Naive thymus-derived CD4-positive, alpha-beta T cell (primary cell): ENCODE measurements at places on chromosomes 12 and 14.

DNA sequence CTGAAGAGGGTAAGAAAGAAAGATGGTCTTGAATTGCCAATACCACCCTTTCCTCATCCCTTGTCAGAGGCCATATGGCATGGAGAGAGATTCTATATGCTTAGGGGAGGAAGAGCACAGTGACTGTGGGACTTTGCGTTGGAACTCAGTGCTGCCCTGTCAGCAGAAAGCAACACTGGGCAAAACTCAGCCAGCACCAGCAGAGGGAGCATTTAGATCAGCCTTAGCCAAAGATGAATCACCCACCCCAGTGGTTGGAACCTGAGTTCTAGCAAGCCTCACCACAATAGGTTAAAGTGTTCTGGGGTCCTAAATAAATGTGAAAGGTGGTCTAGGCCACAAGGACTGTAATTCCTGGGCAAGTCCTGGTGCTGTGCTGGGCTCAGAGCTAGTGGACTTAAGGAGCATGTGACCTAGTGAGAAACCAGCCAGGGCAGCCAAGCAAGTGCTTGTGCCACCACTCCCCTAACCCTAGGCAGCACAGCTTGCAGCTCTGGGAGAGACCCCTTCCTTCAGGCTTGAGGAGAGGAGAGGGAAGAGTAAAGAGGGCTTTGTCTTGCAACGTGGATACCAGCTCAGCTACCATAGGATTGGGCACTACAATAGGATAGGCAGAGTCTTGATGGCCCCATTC is 11.4 kb upstream of the BCAT1 start:
- no peak for DNase-seq

DNA sequence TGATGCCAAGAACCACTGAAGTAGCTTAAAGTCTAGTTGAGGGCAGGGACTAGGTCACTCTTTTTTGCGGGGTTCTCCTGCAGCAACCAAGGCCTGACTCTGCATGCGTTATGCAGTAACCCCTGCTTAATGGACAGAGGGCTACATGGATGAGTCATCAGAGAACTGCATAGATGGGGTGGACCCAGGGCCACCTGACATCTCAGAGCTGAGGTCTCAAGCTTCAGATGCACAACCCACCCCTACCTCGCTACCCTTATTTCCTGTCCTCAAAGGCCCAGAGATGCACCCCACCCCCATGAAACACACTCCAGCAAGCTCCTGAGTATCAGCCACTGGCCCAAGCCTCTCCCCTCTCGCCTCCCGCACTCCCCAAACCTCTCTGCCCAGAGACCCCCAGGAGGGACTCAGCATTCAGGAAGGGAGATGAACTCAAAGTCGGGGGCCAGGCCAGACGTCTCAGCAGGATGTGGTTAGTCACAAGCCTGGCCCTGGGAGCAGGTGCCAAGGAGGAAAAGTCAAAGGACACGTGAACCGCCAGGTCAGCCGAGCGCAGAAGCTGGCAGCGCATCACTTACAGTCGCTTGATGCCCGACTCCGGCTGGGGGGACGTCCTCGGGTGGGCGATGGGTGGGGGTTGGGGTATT is 25.8 kb downstream of the SNRNP35 start:
- DNase-seq: peak; percentile 6

GRCh38 chr12:96472384-96472783 is 17.0 kb upstream of the CFAP54 start:
- DNase-seq: no peak

- peak; percentile 78 for DNase-seq
Observed at GRCh38 chr12:11486623-11487444, 91.5 kb upstream of the PRB2 start.

DNA sequence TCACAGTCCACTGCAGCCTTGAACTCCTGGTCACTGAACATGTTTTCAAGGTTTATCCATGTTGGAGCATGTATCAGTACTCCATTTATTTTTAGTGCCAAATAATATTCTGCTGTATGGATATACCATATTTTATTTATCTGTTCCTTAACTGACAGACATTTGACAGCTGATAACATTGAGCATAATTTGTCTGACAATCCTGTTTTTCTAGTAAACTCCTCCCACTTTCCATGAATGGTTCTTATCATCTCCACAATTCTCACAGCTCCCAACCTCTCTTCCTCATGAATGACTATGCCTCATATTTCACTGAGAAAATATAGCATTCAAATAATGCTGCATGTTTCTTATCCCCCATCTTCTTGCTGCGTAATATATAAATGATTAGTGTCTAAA is 33.3 kb downstream of the COCH start:
- no peak for DNase-seq

DNA sequence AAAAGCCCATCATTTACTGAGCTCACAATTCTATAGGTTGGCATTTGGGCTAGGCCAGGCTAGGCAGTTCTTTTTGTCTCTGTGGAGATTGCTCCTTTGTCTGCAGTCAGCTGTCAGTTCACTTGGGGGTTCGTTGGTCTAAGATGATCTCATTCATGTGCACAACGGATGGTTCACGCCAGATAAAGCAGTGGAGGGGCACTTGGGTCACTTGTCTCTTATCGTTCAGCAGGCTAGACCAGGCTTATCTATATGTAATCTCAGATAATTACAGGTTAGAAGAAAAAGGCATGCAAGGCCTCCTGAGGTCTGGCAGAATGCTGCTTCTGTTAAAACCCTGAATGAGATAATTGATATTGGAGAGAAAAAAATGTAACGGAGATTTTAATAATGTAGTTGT is 119.0 kb upstream of the ATP2B1 start:
- DNase-seq: no peak

GRCh38 chr12:127396734-127397133 is 870.2 kb upstream of the TMEM132C start:
- no peak for DNase-seq

DNA sequence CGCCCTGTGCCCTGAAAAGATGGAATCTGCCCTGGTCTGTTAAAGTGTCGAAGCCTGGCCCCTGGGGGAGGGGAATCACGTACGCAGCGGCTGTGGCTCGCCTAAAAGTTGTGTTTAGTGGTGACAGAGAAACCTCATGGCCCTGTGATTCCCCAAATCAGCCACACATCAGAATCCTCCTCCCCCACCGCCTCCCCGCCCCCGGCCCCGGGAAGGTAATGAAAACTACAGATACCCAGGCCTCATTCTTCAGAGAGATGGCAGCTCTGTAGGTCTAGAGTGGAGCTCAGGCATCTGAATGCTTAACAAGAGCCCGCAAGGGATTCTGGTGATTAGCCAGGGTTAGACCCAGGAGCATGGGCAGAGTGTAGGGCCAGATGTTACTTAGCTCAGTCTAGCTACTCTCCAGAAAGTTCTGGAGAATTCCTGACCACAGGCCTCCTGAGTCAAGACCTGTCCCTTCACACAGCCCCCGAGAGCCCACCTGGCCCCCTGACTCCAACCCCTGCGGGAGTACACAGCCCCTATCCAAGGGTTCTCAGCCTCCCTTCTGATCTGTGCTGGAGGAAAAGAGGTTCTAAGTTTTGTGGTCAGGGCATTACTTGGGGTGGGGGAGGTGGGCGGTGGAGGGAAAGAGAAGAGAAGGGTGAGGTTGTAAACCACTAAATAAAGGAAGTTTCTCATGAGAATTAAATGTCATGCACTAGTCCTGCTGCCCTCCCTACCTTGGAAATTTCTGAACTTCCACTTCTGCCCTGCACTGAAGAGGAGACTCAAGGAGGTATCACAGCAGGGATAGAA is 114.8 kb downstream of the PLXNC1 start:
- DNase-seq: peak; percentile 54

- DNase-seq: no peak
Observed at GRCh38 chr12:21938879-21939278, 2.3 kb downstream of the ABCC9 start.

GRCh38 chr12:89319606-89320005 is 32.7 kb downstream of the DUSP6 start:
- no peak for DNase-seq

GRCh38 chr12:15209782-15210181 is 11.4 kb downstream of the RERG start:
- no peak for DNase-seq

- DNase-seq: no peak
Observed at GRCh38 chr12:73867147-73867546, 670.5 kb upstream of the ATXN7L3B start.

DNA sequence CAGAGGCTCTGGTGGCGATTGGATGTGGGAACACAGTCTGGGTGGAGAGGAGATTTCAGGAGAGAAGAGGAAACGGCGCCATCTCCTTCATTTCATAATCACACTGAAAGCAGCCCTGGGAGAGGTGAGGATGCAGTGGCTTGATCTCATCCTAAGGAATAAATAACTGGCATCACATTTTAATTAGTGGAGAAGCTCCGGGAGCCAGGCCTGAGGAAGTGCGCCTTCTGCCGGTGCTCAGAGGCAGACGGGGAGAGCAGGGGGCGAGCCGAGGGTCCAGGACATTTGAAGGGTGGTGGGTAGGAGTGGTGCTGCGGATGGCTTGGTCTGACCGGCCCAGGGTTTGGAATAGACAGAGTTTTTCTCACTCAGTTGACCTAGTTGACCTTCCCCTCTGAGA is 265.0 kb downstream of the CACNA1C start:
- DNase-seq: no peak

DNA sequence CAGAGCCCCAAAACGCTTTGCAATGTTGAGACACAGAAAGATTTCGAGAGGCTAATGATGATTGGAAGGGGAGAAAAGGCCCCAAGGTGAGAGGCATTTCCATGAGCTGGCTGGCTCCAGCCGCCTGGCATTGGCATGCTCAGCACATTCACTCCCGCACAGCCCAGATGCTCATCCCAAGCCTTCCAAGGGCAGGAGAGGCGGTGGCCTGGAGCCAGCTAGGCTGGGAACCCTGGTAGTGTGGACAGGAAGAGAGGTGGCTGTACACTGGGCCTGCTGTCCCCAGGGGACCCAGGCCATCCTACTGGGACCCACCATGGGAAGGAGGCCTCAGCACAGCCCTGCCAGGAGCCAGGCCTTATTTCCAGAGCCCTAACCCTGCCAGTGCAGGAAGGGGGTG is 72.2 kb downstream of the SPTB start:
- DNase-seq: no peak

DNA sequence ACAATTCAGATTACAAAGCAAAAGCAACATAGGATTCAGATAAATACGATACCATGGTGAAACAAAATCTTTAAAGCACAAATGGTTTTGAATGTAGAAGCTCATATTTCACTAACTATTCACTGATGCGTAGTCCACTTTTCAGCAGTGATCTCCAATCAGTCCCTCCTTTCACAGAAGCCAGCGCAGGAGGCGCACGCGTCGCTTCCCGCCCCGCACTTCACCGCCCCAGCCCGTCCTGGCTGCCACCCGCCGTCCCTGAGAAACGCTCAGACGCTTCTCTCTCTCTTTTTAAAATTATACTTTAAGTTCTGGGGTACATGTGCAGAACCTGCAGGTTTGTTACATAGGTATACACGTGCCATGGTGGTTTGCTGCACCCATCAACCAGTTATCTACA is 19.8 kb upstream of the CHFR start:
- DNase-seq: no peak

DNA sequence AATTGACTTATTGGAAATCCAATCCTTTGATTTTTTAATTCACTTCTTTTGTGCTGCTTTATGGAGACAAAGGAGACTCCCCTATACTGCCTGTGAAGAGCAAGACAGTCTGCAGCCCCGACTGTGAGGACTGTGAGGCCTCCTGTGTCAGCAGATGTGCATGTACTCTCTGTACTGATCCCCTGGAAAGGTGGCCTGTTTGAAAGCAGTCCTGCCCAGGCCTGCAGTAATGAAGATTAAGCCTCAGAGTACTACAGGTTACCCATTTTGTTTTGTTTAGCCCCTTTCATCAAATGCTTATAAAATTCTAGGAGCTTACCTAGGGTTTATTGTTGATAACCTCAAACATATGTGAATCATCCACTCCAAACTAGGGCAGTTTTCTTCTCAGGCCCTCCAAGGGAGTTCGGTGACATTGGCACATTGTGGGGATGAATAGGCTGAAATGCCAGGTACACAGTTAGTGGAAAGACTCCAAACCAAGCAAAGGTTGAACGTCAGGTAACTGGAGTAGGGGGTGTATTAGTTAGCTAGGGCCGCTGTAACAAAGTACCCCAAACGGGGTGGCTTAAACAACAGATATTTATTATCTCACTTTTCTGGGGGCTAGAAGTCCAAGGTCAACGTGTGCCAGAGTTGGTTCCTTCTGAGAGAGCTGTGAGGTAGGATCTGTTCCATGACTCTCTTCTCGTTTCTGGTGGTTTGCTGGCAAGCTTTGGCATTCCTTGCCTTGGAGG is 208.7 kb upstream of the BCL2L14 start:
- DNase-seq: no peak

- DNase-seq: no peak
Observed at GRCh38 chr12:31773223-31773750, 44.5 kb upstream of the AMN1 start.

DNA sequence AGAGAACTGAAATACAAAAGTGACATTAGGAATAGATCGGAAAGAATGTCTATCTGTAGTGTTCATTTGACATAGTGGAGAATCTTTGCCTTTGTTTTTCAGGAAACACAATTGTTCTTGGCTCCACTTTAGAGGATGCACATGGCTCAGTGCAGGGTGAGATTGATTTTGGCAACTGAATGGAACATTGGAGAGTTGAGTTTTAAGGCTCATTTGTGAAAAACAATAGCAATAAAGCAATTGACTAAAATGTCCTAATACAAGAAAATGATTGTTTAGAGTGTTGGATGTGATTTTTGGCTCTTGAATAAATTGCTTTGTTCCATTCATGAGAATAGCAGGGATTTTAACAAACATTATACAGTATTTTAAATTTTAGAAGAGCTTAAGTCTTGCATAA is 116.4 kb downstream of the SLC38A1 start:
- DNase-seq: no peak

DNA sequence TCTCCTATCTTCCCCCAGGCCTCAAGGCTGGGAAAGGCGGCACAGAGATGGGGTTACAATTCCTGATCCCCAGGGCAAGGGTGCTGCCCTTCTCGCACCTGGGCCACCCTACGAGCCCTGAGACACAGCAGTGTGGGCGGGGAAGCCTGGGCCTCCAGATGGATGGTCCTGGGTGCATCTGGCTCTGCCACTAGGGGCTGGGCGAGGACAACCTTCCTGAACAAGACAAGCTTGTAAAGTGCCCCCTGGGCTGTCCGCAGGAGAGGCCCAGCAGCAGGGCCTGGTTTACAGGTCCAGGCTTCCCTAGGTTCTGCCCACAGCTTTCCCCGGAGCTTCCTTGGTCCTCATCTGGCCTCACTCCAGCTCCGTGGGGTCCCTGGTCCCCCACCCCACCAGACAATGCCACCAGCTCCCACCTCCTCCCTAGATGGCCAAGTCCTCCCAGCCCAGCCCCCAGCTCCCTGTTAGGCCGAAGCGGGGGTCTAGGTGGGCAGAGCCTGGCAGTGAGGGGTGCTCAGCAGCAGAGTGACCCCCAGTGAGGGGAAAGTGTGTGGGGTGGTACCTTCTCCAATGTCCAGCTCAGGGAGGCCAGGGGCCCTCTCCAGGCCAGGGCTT is 8.9 kb downstream of the ARL6IP4 start:
- DNase-seq: no peak
